Activated CD4-positive, CD25-positive, alpha-beta regulatory T cell treated with anti-CD3 and anti-CD28 coated beads, Interleukin-2, amount 50 U/mL, for 16 hours (primary cell): ENCODE measurements at places on chromosomes 11 and 22.

DNA sequence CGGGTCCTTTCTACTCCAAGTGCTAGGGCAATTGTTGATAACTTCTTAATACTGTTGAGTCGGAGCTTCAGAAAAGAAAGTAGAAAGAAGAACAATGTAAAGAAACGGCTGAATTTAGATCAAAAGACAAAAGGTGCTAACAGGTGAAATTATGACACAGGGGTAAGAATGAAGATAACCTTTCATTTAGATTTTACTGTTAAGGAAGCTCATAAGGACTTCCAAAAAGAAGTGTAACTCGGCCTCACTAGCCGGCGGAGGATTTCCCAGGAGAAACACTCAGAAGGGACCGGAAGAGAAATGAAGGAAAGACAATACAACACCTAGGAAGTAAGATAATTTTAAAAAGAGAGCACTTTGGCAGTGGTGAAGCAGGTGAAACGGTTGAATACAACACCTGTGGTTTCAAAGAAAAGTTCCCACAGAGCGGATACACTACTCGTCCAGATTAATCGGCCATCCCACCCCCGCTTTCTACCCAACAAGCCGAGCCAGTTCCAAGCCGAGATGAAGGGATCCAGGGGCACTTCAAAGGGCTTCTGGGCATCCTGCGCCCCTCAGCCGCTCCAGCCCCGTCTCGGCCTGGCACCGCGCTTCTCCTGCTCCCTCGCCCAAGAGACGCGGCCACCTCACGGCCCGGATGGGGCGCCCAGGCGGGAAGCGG is 737 bp downstream of the PPP2R1B start:
- DNase-seq = no peak

GRCh38 chr11:9053316-9054035 is 37.9 kb downstream of the SCUBE2 start:
- DNase-seq = no peak

DNA sequence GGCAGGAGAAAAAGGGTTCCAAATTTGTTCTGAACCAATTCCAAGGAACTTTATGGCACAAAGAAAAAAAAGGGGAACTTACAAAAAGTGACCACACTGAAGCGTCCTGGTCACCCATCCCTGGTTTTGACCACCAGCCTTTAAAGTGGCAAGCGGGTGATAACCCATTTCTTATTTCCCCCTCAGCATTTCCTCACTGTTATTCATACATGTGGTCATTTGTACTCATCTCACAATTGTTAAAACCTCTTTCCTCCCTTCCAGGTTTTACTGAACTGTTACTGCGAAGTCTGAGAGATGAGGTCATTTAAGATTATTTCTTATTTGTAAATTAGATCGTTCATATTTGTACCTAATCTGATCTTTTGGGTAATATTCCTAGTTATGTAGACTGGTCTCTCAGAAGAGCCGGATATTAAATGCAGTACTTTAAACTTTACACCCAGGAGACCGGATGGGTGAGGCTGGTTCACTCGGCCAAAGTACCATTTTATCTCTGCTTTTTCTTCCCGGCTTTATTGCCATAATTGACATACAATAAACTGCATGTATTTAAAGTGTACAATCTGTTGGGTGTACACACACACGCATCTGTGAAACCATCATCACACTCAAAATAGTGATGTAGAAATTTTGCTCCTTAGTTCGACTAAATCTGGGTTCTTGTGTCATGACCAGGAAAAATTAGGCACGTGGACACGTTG is 47.0 kb downstream of the CDPF1 start:
- DNase-seq = no peak

- DNase-seq = no peak
Measured at GRCh38 chr11:62671236-62671607, 251 bp upstream of the UQCC3 start.

GRCh38 chr11:27212248-27212780 is 150.7 kb downstream of the CCDC34 start:
- DNase-seq = no peak

GRCh38 chr22:48371391-48371790 is 1456.3 kb downstream of the BRD1 start:
- no peak for DNase-seq
